ENCODE measurements at places on chromosomes 2 and 18. TPM values are rescaled to one million over a fixed set of nuclear protein-coding genes. Genes with fewer than 3 reads are reported as not detected.

The INPP5D gene
- 0.83 TPM for total RNA-seq

The VWA3B gene
- total RNA-seq, result not detected

The LYPD6B gene
- total RNA-seq, result not detected

The GALM gene
- total RNA-seq, result 14.4 TPM
